ENCODE measurements at places on chromosomes 7 and 10. TPM values are rescaled to one million over a fixed set of nuclear protein-coding genes. Genes with fewer than 3 reads are reported as not detected.
A peak's percentile ranks its signal among the peaks of the same experiment; 100 is the strongest.

- no peak for DNase-seq
- no peak overlapping the region for H3K27ac ChIP-seq
- no peaks in the 10 kb centered on the region for H3K4me1 ChIP-seq
- peaks cover 3% of the 10 kb centered on the region for H3K27me3 ChIP-seq
- no peak overlapping the region for H3K4me3 ChIP-seq
These were observed 655.0 kb upstream of the ADARB2 start for GRCh38 chr10:2392145-2392812.

GRCh38 chr7:36348256-36348655 lies 41.4 kb upstream of the ANLN start:
- DNase-seq: no peak
- no peak overlapping the region for H3K4me3 ChIP-seq
- no peaks in the 10 kb centered on the region for H3K4me1 ChIP-seq
- H3K27me3 ChIP-seq: peaks cover 3% of the 10 kb centered on the region
- H3K27ac ChIP-seq: no peak overlapping the region

DNA sequence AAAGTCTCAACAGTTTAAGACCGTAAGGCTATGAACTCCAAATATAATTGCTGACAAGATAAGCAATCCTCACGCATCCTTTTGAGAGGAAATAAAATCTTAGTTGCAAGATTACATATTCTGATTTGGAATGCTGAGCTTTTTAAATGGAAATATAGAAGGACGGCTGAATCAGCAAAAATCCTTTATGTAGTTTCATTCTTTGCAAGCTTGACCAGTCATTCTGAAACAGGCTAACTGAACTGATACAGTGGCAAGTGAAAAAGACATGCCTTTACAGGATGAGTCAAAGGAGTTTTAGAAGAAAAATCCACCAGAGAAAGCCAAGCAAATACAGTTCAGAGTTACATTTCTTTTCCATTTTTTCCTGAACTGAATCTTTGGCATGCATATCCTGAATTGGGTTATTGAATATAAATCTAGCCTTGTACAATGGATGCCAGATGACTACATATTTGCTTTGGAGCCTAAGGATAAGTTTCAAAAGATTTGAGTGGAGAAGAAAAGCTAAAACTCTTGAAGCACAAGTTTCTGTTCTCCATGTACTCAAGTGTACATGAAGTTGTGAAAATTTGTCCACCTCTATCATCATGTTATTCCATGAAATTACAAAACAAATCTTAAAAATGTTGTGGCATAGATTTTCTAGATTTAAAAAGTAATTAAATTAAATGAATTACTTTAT lies 4.4 kb downstream of the VIM start:
- peak overlapping the region; percentile 95 for H3K4me3 ChIP-seq
- no peaks in the 10 kb centered on the region for H3K27me3 ChIP-seq
- peaks cover 58% of the 10 kb centered on the region for H3K4me1 ChIP-seq
- H3K27ac ChIP-seq: peak overlapping the region; percentile 49
- no peak for DNase-seq

- H3K27ac ChIP-seq: no peak overlapping the region
- no peak for DNase-seq
- H3K36me3 ChIP-seq: peaks cover 79% of the 10 kb centered on the region
- no peaks in the 10 kb centered on the region for H3K4me1 ChIP-seq
- no peak overlapping the region for H3K4me3 ChIP-seq
These were observed 366.1 kb upstream of the BMPER start for GRCh38 chr7:33539198-33539597.

DNA sequence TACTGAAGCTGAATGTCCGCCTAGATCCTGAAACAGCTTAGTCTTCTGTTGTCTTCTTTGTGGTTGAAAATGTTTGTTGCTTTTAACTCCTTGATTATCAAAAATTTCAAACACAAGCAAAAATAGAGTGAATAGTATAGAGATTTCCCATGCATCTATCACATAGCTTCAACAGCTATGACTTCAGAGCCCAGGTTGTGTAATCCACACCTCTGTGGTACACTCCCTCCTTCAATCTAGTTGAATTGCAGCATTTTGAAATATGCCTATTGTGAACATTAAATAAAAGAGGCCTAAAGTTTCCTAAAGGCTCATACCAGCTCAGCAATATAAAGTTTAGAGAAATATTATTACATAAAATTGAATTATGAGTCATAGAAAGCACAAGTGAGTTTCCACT lies 204.7 kb upstream of the HDAC9 start:
- H3K27me3 ChIP-seq: peaks cover 7% of the 10 kb centered on the region
- no peak overlapping the region for H3K4me3 ChIP-seq
- no peak for DNase-seq
- no peak overlapping the region for H3K27ac ChIP-seq

DNA sequence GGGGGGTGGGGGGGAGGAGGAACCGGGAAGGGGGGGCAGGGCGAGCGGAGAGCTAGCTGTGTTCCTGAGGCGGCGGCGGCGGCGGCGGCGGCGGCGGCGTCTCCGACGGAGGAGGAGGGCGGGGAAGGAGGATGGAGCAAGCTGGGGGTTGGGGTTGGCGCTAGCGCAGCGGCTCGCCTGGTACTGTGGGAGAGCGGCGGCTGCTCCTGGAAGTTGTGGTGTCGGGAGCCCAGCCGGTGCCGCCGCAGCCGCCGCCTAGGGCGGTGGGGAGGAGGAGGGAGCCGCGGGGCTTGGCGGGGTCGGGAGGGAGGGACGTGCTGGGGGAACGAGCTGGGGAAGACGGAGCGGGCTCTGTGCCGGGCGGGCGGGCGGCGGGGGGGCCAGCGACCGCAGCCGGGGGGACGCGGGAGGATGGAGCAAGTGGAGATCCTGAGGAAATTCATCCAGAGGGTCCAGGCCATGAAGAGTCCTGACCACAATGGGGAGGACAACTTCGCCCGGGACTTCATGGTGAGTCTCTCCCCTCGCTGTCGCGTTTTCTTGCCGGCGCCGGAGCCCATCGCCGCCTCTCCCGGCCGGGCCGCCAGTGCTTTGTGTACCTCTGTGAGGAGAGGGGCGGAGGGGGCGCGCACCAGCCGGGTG lies at the start of gene PTPN12:
Gene PTPN12 (plus strand): TSS at position 160 of the 642 bp plus-strand sequence. CDS start 252 bp downstream, at position 412.
- H3K27ac ChIP-seq: peak within 1 kb of the TSS; percentile 87
- H3K36me3 ChIP-seq: no peaks in the 10 kb centered on the region
- H3K4me1 ChIP-seq: peaks cover 18% of the 10 kb centered on the region
- peak within 1 kb of the TSS; percentile 97 for H3K4me3 ChIP-seq
- no peaks in the 10 kb centered on the region for H3K27me3 ChIP-seq

DNA sequence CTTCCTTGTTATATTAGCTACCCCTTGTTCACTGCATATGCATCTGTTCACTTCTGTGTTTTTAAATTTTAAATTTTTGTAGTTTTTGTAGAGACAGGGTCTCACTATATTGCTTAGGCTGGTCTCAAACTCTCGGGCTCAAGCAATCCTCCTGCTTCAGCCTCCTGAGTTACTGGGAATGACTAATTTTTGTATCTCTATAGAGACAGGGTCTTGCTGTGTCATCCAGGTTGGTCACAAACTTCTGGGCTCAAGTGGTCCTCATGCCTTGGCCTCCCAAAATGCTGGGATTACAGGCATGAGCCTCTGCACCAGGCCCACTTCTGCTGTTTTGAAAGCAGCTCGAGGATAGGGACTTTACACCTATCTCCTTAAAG lies 64.6 kb downstream of the PRTFDC1 start:
- peaks cover 6% of the 10 kb centered on the region for H3K36me3 ChIP-seq
- H3K27ac ChIP-seq: peak overlapping the region; percentile 76
- no peak overlapping the region for H3K4me3 ChIP-seq

DNA sequence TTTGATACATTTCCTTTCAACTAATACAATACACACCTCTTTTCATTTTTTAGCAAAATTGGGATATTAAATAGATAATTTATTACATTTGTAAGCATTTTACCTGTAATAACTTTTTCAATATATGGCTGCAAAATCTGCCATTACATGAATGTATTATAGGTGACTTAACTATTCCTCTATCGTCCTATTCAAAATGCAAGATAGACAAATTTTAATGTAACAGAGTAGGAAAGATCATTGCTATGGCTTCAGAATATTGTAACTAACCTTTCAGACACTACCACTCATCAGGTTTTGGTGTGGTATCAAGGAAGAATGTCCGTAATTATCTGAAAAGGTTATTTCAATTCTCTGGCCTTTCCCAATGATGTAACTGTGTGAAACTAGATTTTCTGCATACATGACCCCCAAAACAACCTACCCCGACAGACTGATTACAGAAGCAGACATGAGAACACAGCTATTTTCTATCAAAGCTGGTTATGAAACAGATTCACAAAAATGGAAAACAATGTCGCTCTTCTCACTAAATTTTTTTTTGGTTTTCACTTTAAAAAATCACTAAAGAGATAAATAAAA lies 211.2 kb downstream of the FAM107B start:
- H3K4me3 ChIP-seq: peak overlapping the region; percentile 50
- peaks cover 91% of the 10 kb centered on the region for H3K4me1 ChIP-seq
- peaks cover 33% of the 10 kb centered on the region for H3K36me3 ChIP-seq
- H3K27ac ChIP-seq: peak overlapping the region; percentile 90
- DNase-seq: no peak

Gene NKX1-2
- total RNA-seq: not detected

Gene AKR1C4
- not detected for total RNA-seq

All from activated CD4-positive, alpha-beta memory T cell treated with anti-CD3 and anti-CD28 coated beads for 36 hours (primary cell).